ENCODE measurements at places on chromosomes 7 and 10. TPM values are rescaled to one million over a fixed set of nuclear protein-coding genes. Genes with fewer than 3 reads are reported as not detected.

Gene GNAT3
- total RNA-seq: not detected

Gene CALN1
- not detected for total RNA-seq

Gene MACROH2A2
- 19.4 TPM for total RNA-seq

Gene SPDYE8
- total RNA-seq: not detected

Gene PRTFDC1
- 17.2 TPM for total RNA-seq

- H3K27me3 ChIP-seq: no peaks in the 10 kb centered on the region
- DNase-seq: no peak
- H3K4me1 ChIP-seq: no peaks in the 10 kb centered on the region
- no peak overlapping the region for H3K4me3 ChIP-seq
Measured at GRCh38 chr7:133911724-133912123, 215.4 kb upstream of the LRGUK start.

DNA sequence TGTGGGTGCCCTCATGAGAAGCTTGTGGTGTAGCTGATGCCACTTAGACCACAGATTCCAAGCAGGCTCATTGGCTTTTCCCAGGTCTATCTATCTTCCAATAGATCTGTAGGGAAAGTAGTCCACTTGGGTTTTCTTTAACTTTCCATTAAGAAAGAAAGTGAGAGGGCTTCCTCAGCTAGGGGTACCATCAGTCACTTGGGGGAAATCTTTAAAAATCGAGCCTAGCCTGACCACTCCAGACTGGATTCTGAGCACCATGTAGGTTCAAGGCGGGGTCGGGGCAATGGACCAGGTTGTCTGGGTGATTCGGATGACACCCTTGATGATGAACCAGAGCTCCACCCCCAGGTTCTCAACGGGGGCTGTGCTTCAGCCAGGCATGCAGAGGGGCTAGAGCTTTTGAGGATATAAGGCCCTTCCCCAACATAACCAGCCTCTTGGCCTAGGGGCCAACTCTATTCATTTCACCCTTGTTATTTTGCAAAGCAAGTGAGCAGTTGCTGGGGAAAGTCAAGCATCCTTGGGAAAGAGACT is 27.0 kb downstream of the ITPRIP start:
- peak; percentile 55 for DNase-seq
- peaks cover 7% of the 10 kb centered on the region for H3K4me1 ChIP-seq
- no peaks in the 10 kb centered on the region for H3K27me3 ChIP-seq
- peaks cover 38% of the 10 kb centered on the region for H3K36me3 ChIP-seq
- no peak overlapping the region for H3K27ac ChIP-seq
- H3K4me3 ChIP-seq: no peak overlapping the region

- H3K4me3 ChIP-seq: no peak overlapping the region
- peaks cover 51% of the 10 kb centered on the region for H3K27me3 ChIP-seq
Measured at GRCh38 chr7:157032644-157033482, 22.4 kb upstream of the MNX1 start.

- H3K27ac ChIP-seq: no peak overlapping the region
- H3K27me3 ChIP-seq: no peaks in the 10 kb centered on the region
- peaks cover 38% of the 10 kb centered on the region for H3K36me3 ChIP-seq
- no peaks in the 10 kb centered on the region for H3K4me1 ChIP-seq
- no peak for DNase-seq
Measured at GRCh38 chr7:66961096-66961495, 34.3 kb downstream of the SBDS start.

DNA sequence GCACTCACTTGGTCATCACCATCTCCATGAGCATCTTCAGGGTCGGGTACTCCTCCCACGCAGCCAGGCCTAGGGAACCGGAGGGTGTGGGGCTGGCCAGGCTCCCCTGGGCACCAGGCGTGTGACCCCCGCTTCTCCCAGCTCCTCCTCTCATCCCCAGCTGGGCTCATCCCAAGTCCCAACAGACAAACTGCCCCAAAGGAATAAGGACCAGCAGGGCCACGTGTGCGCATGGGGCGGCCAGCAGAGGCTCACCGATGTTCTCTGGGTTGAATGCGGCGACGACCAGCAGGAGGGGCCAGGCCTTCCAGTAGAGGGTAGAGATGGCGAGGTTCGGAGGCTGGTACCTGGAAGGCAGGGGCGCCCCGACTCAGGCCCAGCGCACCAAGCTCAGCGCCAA is 14.9 kb downstream of the INTS1 start:
- no peaks in the 10 kb centered on the region for H3K27me3 ChIP-seq
- H3K4me3 ChIP-seq: no peak overlapping the region
- H3K36me3 ChIP-seq: peaks cover 39% of the 10 kb centered on the region
- no peak for DNase-seq
- H3K4me1 ChIP-seq: no peaks in the 10 kb centered on the region

DNA sequence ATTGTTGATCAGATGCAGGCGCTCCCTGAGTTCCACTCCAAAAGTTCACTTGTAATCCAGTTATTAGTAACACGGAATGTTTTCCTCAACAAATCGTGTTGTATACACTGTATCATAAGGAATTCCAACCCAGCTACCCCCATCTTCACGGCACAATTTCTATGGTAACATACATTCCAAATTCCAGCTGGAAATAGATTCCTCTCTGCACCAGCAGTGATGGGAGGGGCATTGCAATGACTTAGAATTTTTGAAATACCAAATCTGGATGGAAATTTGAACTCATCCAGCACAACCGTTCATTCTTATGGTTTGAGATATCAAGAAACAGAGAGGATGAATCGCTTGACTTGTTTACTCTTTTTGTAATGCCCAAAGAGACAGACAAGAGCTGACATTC is 38.9 kb upstream of the RHEB start:
- H3K4me1 ChIP-seq: no peaks in the 10 kb centered on the region
- H3K27me3 ChIP-seq: no peaks in the 10 kb centered on the region
- H3K27ac ChIP-seq: peak overlapping the region; percentile 28
- H3K36me3 ChIP-seq: peaks cover 72% of the 10 kb centered on the region
- DNase-seq: no peak
- no peak overlapping the region for H3K4me3 ChIP-seq

GRCh38 chr7:95261895-95262415 is 62.4 kb downstream of the PON1 start:
- no peaks in the 10 kb centered on the region for H3K4me1 ChIP-seq
- no peaks in the 10 kb centered on the region for H3K27me3 ChIP-seq
- H3K4me3 ChIP-seq: no peak overlapping the region
- no peak for DNase-seq
- no peaks in the 10 kb centered on the region for H3K36me3 ChIP-seq
- no peak overlapping the region for H3K27ac ChIP-seq

GRCh38 chr7:27840313-27840712 is 100.4 kb downstream of the TAX1BP1 start:
- H3K27ac ChIP-seq: no peak overlapping the region
- H3K4me1 ChIP-seq: peaks cover 23% of the 10 kb centered on the region
- no peak overlapping the region for H3K4me3 ChIP-seq
- no peaks in the 10 kb centered on the region for H3K36me3 ChIP-seq

GRCh38 chr7:137324796-137325696 is 18.5 kb downstream of the PTN start:
- no peak overlapping the region for H3K4me3 ChIP-seq
- no peaks in the 10 kb centered on the region for H3K36me3 ChIP-seq
- H3K27me3 ChIP-seq: no peaks in the 10 kb centered on the region
- no peaks in the 10 kb centered on the region for H3K4me1 ChIP-seq
- H3K27ac ChIP-seq: no peak overlapping the region

DNA sequence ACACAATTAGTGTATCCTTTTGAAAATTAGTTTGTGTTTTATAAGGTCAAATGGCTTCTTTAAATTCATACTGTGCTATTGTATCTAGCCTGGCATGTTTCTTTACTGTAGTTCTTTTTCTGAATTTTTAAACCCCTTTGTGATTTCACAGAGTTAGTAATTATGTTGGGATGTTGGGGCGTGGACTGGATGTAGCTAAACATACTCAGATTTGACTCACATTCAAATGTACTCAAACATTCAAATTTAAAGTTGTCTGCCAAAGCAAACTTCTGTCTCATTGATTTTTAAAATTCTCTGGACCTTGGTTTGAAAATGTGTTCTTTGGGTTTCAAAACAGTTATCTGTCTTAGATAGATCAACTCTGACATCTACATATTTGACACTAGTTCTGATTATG is 7.2 kb upstream of the NRP1 start:
- DNase-seq: no peak
- no peaks in the 10 kb centered on the region for H3K27me3 ChIP-seq
- no peaks in the 10 kb centered on the region for H3K36me3 ChIP-seq

DNA sequence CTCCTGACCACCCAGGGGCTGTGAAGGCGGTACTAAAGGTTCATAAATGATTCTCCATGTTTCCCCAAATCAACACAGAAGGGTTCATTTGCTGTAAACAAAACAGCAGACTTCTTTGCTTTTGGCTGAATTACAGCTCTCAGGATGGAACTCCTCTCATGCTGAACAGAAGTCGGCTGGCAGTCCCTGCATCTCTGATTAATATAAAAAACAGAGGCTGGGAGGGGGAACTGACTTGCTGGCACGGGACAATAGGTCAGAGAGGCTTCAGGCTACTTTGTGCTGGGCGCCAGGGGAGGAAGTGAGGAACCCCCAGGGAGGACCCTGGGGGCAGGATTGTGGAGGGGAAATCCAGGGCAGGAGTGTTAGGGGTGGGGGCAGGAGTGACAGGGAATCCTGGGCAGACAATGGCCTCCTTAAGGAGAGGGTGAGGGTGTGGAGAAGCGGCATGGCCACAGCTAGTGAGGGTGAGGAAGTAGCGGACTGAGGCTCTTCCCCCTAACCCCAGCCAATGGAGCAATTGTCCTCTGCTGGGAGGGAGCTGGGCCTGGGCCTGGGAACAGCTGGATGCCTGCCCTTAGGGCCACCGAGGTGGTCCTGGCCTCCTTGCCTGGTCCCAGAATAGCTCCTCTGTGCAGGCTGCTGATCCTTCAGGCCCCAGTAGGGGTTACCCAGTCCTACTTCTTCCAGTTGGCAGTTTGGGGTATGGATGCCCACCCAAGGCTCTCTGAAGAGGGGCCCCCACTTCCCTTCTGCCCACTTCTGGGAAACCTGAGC is 9.2 kb upstream of the SFRP5 start:
- H3K27me3 ChIP-seq: no peaks in the 10 kb centered on the region
- H3K36me3 ChIP-seq: no peaks in the 10 kb centered on the region
- no peak for DNase-seq
- H3K4me1 ChIP-seq: no peaks in the 10 kb centered on the region
- peak overlapping the region; percentile 50 for H3K27ac ChIP-seq

- H3K27ac ChIP-seq: no peak overlapping the region
- H3K4me3 ChIP-seq: no peak overlapping the region
- H3K27me3 ChIP-seq: no peaks in the 10 kb centered on the region
Measured at GRCh38 chr10:79054203-79055099, 14.3 kb upstream of the ZMIZ1 start.

GRCh38 chr7:74179935-74180604 is 5.9 kb downstream of the EIF4H start:
- H3K4me3 ChIP-seq: no peak overlapping the region
- H3K36me3 ChIP-seq: no peaks in the 10 kb centered on the region
- peak overlapping the region; percentile 99 for H3K27ac ChIP-seq
- DNase-seq: no peak
- peaks cover 95% of the 10 kb centered on the region for H3K4me1 ChIP-seq

GRCh38 chr10:96719850-96720421 is 378 bp downstream of the PIK3AP1 start:
- H3K4me1 ChIP-seq: no peaks in the 10 kb centered on the region
- H3K27me3 ChIP-seq: peaks cover 10% of the 10 kb centered on the region
- H3K36me3 ChIP-seq: no peaks in the 10 kb centered on the region
- peak overlapping the region; percentile 63 for H3K27ac ChIP-seq
- peak; percentile 75 for DNase-seq

GRCh38 chr7:150881189-150881588 is 28.9 kb downstream of the AOC1 start:
- H3K27ac ChIP-seq: no peak overlapping the region
- H3K4me1 ChIP-seq: peaks cover 12% of the 10 kb centered on the region
- DNase-seq: no peak
- no peaks in the 10 kb centered on the region for H3K27me3 ChIP-seq
- no peaks in the 10 kb centered on the region for H3K36me3 ChIP-seq

DNA sequence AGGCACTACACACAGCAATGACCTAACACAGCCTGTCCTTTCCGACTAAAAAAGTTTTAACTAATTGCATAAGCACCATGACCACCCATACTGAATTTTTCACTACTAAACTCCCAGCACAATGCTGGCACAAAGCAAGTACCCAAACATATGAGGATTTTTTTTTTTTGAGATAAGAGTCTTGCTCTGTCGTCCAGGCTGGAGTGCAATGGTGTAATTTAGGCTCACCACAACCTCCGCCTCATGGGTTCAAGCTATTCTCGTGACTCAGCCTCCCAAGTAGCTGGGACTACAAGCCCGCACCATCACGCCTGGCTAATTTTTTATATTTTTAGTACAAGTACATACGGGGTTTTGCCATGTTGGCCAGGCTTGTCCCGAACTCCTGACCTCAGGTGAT is 5.1 kb downstream of the UBE2H start:
- no peak overlapping the region for H3K4me3 ChIP-seq
- H3K27me3 ChIP-seq: no peaks in the 10 kb centered on the region
- H3K36me3 ChIP-seq: no peaks in the 10 kb centered on the region
- peak overlapping the region; percentile 96 for H3K27ac ChIP-seq

- no peak overlapping the region for H3K27ac ChIP-seq
- no peaks in the 10 kb centered on the region for H3K36me3 ChIP-seq
- DNase-seq: no peak
- no peaks in the 10 kb centered on the region for H3K27me3 ChIP-seq
- no peaks in the 10 kb centered on the region for H3K4me1 ChIP-seq
Measured at GRCh38 chr10:18743926-18744325, 84.7 kb downstream of the ARL5B start.

DNA sequence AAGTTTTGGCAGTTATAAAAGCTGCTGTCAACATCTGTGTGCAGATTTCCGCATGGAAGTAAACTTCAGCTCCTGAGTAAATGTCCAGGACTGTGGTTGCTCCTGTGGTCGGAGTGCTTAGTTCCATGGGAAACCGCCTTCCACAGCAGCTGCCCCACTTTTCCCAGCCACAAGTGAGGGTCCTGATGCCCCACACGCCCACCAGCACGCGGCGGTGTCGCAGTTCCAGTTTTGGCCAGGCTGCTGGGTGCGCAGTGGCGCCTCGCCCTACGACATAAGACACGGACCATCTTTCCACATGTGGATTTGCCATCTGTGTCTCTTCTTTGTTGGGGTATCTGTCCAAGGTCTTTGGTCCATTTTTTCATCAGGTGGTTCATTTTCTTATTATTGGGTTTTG is 167.1 kb downstream of the DIP2C start:
- H3K36me3 ChIP-seq: no peaks in the 10 kb centered on the region
- peak; percentile 32 for DNase-seq
- H3K27me3 ChIP-seq: no peaks in the 10 kb centered on the region
- peak overlapping the region; percentile 67 for H3K27ac ChIP-seq
- no peak overlapping the region for H3K4me3 ChIP-seq

DNA sequence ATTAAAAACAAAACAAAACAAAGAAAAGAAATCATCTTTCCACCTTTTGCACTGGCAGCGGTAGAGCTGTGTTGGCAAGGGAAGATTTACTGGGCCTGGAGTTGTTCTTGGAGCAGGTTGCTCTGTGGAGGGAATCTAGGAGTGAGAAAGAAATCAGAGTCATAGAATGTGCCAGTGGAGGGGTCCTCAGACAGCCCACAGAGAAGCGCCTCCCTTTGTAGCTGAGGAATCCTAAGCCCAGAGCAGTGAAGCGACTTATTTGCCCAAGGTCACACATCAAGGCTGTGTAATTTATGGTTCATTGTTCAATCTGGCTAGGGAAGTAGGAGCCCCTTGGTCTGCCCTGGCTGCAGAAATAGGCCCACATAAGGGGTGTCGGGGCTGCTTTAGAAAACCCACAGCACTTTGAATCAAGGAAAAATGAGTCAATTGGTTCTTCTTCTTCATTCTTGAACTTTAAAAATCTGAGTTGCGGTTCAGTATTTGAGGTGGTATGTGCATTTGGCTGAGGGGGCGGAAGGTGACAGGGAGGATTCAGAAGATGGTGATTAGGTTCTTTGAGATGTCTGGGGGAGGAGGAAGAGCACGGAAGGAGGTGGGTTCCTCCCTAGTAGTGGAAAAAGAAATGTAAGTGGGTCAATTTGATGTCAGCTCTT is 253.7 kb downstream of the PTEN start:
- H3K4me1 ChIP-seq: no peaks in the 10 kb centered on the region
- H3K4me3 ChIP-seq: no peak overlapping the region
- DNase-seq: no peak

All from sigmoid colon (tissue), 7 donors.